ENCODE measurements at places on chromosomes 2 and 18. TPM values are rescaled to one million over a fixed set of nuclear protein-coding genes. Genes with fewer than 3 reads are reported as not detected.

ALK gene
- 0.32 TPM for total RNA-seq

TOGARAM2 gene
- 7.1 TPM for total RNA-seq

DNA sequence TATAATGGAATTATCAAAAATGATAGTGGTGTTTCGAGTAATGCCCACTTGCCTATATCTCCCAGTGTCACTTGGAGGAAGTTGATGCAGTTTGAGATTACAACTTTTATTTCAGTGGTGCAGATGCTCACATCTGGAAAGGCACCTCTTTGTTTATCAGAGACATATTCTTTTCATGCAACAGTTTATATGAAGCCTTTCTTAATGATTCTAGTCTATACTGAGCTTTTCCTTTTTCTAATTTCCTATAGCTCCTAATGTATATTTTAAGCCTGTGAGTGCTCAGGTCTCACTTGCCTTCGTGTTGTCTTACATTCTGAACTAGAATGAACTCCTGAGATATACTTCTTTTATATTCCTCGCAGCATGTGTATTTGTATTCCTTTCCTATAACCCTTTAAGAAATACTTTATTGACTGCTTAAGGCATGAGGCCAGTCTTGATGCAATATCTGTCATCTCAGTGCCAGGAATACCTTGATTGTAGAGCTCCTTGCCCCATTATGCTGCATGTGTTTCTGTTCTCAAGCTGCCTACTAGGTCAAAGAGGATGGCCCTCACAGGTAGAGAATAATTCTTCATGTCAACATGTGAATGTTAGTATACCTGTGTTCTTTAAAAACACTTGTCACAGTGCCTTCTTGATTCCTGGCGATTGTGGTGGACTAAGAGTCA lies 52.6 kb downstream of the VRK2 start:
- no peaks in the 10 kb centered on the region for H3K4me1 ChIP-seq
- no peak for DNase-seq
- no peaks in the 10 kb centered on the region for H3K27me3 ChIP-seq
- no peak overlapping the region for H3K27ac ChIP-seq
- no peaks in the 10 kb centered on the region for H3K36me3 ChIP-seq

- no peaks in the 10 kb centered on the region for H3K27me3 ChIP-seq
- no peak for DNase-seq
- no peaks in the 10 kb centered on the region for H3K36me3 ChIP-seq
- peaks cover 6% of the 10 kb centered on the region for H3K4me1 ChIP-seq
- H3K27ac ChIP-seq: no peak overlapping the region
These were observed 13.8 kb downstream of the DNAJC10 start for GRCh38 chr2:182729710-182730339.

DNA sequence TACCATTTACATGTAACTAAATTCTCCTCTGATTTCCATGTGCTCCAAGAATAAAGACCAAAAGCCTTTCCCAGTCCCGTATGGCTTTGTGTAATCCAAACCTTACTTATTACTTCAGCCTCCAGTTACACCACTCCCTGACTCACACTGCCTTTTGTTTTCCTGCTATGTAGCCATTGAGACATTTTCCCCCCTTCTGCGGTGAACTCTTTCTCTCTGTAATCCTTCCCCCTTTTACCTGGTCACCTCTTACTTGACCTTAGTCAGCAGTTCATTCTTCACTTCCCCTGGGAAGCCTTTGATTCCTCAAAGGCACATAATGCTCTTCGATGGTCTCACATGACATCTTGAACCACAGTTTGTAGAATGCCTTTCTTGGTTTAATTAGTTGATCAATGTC lies 256.0 kb upstream of the FANCL start:
- no peak for DNase-seq
- no peak overlapping the region for H3K27ac ChIP-seq
- no peak overlapping the region for H3K4me3 ChIP-seq

- no peak for DNase-seq
- H3K36me3 ChIP-seq: no peaks in the 10 kb centered on the region
- no peaks in the 10 kb centered on the region for H3K4me1 ChIP-seq
- H3K27me3 ChIP-seq: no peaks in the 10 kb centered on the region
- no peak overlapping the region for H3K4me3 ChIP-seq
- no peak overlapping the region for H3K27ac ChIP-seq
These were observed 410.8 kb downstream of the PTPRM start for GRCh38 chr18:7977897-7978296.

IL1A gene
- total RNA-seq: not detected

DNA sequence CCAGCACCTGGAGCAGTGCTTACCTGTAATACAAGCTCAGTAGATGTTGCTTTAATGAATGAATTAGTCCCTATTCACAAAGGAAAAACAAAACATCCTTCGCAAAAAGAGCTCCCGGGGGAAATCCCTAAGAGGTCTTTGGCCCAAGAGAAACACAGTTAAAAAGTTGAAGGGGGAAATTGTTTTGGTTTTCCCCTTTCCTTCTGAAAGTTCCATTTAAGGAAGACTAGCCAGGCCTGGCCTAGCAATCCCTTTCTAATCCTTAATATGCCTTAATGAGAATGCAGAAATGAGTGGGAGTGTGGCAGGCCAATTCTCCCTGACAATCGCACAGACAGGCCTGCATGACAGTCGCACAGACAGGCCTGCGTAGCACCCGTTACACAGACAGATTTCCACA lies 33.5 kb upstream of the REL start:
- H3K4me3 ChIP-seq: no peak overlapping the region
- no peak overlapping the region for H3K27ac ChIP-seq
- DNase-seq: no peak
- no peaks in the 10 kb centered on the region for H3K4me1 ChIP-seq

OTOF gene
- total RNA-seq: not detected

KCNG2 gene
- not detected for total RNA-seq

COLEC11 gene
- total RNA-seq: 2.0 TPM

G6PC2 gene
- not detected for total RNA-seq

GRCh38 chr2:166675553-166675952 lies 181.5 kb upstream of the SCN7A start:
- H3K4me3 ChIP-seq: no peak overlapping the region
- H3K27ac ChIP-seq: no peak overlapping the region
- no peaks in the 10 kb centered on the region for H3K36me3 ChIP-seq
- no peaks in the 10 kb centered on the region for H3K4me1 ChIP-seq
- no peak for DNase-seq
- no peaks in the 10 kb centered on the region for H3K27me3 ChIP-seq

GRCh38 chr2:38438883-38439612 lies 62.0 kb upstream of the ATL2 start:
- no peaks in the 10 kb centered on the region for H3K4me1 ChIP-seq
- H3K27me3 ChIP-seq: no peaks in the 10 kb centered on the region
- no peak overlapping the region for H3K27ac ChIP-seq
- no peaks in the 10 kb centered on the region for H3K36me3 ChIP-seq
- H3K4me3 ChIP-seq: no peak overlapping the region

Measured in transverse colon (tissue), 4 donors.